ENCODE measurements at places on chromosomes 13 and 19.

DNA sequence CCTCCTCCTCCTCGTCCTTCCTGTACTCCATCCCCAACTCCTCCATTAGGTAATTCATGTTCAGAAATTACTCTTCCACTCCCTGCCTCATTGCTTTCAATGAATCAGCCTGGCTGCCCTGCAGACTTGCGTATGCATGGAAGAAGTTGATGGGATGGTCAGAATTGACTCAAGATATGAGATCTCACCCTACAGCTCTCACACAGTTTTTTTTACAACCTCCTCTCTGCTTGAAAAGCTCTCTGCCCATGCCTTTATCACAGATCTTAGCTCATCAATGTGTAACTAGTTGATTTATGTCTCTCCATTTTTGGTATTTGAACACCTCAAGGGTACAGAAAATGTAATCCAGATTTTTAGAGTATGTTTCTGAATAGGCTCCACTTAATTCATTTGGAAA, 506.9 kb downstream of the TBC1D4 start:
- DNase-seq = no peak

- DNase-seq = no peak
These were observed 1.6 kb downstream of the TNFSF9 start for GRCh38 chr19:6532244-6532999.

GRCh38 chr13:36337938-36338641, 8.1 kb downstream of the SPART start:
- no peak for DNase-seq

DNA sequence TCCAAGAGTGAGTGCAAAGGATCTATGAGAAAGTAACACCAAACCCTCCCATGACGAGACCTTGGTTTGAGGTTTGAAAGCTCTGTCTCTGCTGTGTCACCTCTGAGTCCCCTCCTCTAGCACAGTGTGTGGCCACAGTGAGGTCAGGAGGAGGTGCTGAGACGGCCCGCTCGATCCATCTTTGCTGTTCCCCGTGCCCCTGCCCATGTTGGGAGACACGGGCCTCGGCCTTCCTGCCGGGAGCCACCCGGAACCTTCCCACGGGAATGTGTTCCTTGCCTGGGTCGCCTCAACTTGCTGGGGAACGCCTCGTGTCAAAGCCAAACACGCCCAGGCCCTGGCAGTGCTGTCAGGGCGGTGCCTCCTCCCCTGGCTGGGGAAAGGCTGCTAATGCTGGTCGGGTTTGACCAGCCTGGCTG, 10.1 kb downstream of the NANOS3 start:
- DNase-seq = no peak

DNA sequence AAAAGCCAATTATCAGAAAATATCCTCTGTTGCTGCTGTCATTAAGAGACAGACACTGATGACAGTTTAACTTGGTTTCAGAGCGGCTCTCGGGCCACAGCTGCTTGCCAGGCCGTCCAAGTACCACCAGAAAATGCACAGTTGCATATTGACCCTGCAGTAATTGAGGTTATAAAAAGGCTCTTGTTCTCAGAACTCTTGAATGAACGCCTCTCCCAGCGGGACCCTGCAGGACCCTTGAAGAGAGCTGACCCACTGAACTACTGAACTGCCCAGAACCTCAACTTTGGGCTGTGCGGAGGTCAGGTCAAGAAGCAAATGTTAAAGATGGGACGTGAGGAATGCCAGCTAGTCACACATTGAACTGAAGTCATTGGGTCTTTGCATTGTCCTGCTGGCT, 1559.0 kb upstream of the SLC10A2 start:
- no peak for DNase-seq

GRCh38 chr13:48626077-48626449, 27.7 kb upstream of the CYSLTR2 start:
- no peak for DNase-seq

GRCh38 chr19:38657633-38658222, 10.3 kb downstream of the ACTN4 start:
- no peak for DNase-seq

DNA sequence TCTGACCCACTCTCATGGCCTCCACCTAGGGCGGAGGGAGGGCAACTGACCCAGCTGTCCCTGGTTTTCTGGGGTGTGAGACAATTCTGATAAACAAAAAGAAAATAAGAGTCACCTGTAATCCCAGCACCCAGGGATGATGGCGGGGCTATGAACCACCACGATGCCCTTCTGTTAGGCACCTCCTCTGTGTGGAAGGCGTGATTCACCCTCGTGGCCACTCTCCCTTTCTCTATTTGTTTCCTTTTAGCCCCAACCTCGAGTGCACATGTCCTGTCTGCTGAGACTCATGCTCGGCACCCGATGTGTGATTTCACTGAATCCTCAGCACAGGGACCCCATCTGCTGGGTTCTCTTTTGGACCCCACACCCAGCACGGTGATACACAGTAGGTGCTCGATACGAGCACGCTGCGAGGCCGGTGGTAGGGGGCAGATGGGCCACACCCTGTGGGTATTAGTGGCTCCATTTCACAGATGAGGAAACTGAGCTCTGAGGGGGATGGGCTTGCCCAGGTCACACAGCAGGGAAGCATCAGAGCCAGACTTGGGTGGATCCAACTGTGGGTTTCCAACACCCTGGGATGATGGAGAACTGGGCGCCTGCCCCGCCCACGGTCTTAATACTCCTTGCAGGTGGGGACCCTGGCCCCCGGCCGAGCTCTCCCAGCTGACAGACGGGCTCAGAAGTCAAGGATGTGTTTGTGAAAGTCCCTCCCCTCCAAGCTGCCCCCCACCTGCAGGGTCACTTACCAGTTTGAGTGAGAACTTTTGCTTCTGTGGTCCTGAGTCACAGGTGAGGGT, 24.9 kb downstream of the VRK3 start:
- no peak for DNase-seq

DNA sequence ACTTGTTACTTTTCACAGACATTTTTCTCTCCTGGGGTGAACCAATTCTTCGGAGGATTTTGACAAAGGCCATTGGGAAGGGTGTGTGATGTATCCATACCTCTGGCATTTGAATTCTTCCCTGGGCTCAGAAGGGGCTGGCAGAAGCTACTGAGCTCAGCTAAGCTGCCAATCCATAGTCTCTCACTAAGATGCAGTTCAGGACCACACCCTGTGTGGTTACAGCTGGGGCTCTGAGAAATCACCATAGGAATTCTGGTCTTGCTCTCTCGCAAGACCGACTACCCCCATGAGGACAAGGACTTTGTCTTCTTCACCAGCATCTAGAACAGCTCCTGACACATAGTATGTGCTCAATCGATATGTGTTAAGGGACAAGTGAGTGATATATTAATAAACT, 6.0 kb downstream of the C13orf42 start:
- no peak for DNase-seq

DNA sequence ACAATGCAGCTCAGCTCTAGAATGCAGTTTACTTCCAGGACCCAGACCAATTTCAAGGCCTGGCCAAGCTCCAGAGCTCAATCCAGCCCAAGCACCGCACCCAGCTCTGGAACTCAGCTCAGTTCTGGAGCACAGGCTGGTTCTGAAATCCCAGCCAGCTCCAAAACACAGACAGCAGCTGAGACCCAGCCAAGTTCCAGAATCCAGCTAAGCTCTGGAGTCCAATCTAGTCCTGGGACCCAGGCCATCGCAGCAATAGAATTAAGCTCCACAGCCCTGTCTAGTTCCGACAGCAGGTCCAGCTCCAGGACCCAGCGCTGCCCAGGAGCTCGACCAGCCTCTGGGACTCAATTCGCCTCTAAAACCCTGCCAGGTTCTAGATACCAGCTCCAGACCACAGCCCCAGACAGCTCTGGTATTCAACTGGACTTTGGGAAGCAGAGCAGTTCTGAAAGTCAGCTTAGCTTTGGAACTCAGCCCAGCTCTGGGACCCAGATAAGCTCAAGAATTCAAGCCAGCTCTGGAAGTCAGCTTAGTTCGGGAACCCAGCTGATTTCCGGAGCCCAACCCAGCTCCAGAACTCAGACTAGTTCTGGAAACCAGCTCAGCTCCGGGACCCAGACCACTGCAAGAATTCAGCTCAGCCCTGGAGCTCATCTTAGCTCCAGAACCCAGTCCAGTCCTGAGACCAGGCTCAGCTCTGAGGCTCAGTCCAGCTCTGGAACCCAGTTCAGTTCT, 6.8 kb downstream of the GIPC3 start:
- no peak for DNase-seq

DNA sequence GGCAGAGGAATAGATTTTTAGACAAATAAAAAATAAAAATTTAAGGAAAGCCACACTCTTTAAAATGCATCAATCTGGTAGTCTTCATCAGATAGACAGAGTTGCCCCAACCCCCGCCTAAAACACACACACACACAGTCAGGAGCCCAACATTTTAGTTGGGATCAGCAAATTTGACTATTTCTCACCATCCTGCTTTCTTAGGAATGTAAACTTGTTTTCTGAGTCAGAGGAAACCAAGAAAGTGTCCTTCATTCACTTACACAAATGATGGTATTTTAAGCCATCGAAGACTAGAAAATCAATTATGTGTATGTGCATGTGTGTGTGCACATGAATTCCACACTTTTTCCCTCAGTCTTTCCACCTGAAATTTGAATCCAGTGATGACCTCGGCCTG, 1657.5 kb downstream of the SLITRK1 start:
- DNase-seq = no peak
